Activated naive CD8-positive, alpha-beta T cell treated with anti-CD3 and anti-CD28 coated beads, Interleukin-2, amount 10 ng/mL, durations not matched to agents 7 days and 5 days (primary cell): ENCODE measurements at places on chromosomes 5 and 9. TPM values are rescaled to one million over a fixed set of nuclear protein-coding genes. Genes with fewer than 3 reads are reported as not detected.

DNA sequence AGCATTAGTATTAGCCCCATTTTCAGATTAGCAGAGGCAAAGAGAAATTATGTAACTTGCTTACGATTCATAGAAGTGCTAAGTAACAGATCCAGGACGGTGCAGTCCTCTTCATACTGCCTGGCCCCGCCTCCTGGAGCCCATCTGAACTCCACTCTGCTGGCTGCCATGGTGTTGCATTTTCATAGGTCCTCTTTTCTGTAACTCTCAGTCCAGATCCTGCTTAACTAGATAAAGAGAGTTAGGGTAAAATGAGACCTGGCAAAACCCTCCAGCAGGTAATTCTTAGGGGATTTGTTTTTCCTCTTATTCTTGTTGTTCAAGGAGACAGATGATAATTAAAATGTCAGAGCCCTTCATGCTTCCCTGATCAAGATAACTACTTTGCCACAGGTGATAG is 135.1 kb upstream of the EFNA5 start:
- DNase-seq = no peak
- peaks cover 20% of the 10 kb centered on the region for H3K4me1 ChIP-seq
- peaks cover 2% of the 10 kb centered on the region for H3K36me3 ChIP-seq
- H3K4me3 ChIP-seq = no peak overlapping the region
- peaks cover 5% of the 10 kb centered on the region for H3K27me3 ChIP-seq
- H3K27ac ChIP-seq = no peak overlapping the region

- H3K36me3 ChIP-seq = no peaks in the 10 kb centered on the region
- no peaks in the 10 kb centered on the region for H3K4me1 ChIP-seq
- H3K4me3 ChIP-seq = no peak overlapping the region
- H3K27me3 ChIP-seq = peaks cover 5% of the 10 kb centered on the region
- no peak overlapping the region for H3K27ac ChIP-seq
Observed at GRCh38 chr5:59745415-59745863, 148.1 kb downstream of the PDE4D start.

GRCh38 chr5:156942064-156942463 is 21.0 kb downstream of the TIMD4 start:
- peak; percentile 43 for DNase-seq
- peak overlapping the region; percentile 92 for H3K27ac ChIP-seq
- H3K4me3 ChIP-seq = peak overlapping the region; percentile 54

DNA sequence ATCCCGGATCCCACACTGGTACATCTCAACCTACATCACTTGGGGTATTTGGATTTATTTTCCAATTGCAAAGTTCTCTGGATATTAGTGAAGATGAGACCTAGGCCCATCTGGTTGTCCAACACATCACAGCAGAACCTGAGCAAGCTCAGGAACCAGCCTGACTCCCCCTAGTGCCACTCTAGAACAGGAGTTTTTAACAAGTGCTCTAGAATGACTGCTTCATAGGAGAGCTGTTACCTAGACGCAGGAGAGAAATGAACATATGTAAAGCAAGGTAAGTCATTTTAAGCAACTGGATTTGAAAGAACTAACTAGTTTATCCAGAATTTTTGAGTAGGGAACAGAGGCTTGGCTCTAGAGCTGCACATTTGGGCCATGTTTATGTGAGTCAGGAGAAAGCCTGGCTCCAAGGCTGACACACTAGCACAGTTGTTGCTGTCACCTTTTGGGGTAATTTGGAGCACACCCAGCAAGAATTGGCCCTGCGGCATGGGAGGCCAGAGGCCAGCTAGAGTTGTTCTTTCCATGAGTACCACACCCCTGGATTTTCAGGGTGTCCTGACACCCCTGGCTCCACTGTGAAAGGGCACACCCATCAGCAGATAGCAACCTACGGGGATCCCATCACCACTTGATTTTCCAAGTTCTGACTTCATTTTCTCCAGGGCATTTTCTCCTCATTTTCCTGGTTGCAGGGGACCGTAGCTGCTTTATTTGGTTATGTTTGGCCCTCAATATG is 110.9 kb upstream of the LPAR1 start:
- H3K27me3 ChIP-seq = no peaks in the 10 kb centered on the region
- no peaks in the 10 kb centered on the region for H3K4me1 ChIP-seq
- no peaks in the 10 kb centered on the region for H3K36me3 ChIP-seq
- H3K4me3 ChIP-seq = no peak overlapping the region
- H3K27ac ChIP-seq = no peak overlapping the region

The PCDHB13 gene
- total RNA-seq = not detected

The SLC1A1 gene
- total RNA-seq = not detected

The SIT1 gene
- 195 TPM for total RNA-seq

The FYB1 gene
- total RNA-seq = 358 TPM

The SAP30L gene
- total RNA-seq = 39.4 TPM
